ENCODE measurements at places on chromosomes 2 and 18.

- no peak for DNase-seq
Observed at GRCh38 chr18:26466026-26466425, 82.3 kb downstream of the KCTD1 start.

GRCh38 chr2:109046925-109047508, 58.0 kb upstream of the EDAR start:
- DNase-seq = no peak

DNA sequence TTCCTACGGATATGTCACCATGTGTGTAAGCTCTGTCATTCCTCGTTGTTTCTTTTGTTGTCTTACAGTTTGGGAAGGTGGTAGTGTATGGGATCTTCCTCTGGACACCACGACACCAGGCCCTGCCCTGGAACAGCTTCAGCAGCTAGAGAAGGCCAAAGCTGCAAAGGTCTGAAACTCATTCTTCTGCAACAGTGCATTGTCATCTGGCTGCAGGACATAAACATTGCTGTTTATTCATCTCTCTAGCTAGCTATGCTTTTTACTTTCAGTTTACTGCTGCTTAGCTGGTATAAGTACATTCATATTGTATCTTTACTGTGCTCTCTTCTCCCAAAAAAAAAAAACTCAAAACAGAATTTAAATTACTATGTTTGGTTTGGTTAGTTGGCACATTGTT, 39.2 kb upstream of the KCNJ13 start:
- no peak for DNase-seq

GRCh38 chr2:122736279-122736678, 980.8 kb downstream of the TSN start:
- DNase-seq = peak; percentile 72

DNA sequence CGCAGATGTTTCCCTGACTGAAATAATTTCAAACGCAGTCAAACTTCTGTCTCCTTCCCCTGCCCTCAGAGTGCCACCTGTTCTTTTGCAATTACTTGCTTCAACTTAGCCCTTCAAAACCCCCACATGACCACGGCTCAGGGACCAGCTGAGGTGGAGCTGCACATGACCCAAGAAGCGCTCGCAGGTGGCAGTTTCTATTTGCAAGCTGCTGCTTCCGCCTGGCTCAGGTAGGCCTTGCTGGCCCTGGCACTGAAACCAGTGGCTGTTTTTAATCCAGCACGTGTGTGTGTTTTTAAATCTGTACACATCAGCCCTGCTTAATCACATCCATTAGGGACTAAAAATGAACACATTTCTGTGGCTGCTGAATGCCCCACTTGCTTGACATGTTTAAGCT, 95.3 kb downstream of the CCDC93 start:
- DNase-seq = no peak

DNA sequence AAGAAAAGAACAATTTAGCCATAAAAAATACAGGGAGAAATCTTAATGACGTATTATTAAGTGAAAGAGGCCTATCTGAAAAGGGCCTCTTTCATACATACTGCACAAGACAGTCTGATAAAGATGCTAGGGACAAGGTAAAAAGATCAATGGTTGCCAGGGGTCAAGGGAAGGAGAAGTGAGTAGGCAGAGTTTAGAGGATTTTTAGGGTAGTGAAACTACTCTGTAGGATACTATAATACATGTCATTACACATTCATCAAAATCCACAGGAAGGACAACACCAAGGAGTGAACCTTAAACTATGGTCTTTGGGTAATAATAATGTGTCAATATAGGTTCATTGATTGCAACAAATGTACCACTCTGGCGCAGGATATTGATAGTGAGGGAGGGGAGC, 289.3 kb downstream of the FSIP2 start:
- no peak for DNase-seq

- no peak for DNase-seq
Observed at GRCh38 chr18:79801641-79802040, 3.9 kb downstream of the KCNG2 start.

- no peak for DNase-seq
Observed at GRCh38 chr2:149192427-149192826, 138.0 kb upstream of the LYPD6 start.

GRCh38 chr18:452816-453215, 47.7 kb downstream of the COLEC12 start:
- DNase-seq = no peak

- DNase-seq = no peak
Observed at GRCh38 chr2:123495241-123495640, 529.8 kb upstream of the CNTNAP5 start.

- no peak for DNase-seq
Observed at GRCh38 chr2:27148801-27149439, at the start of gene TCF23. TCF23 (plus strand) TSS chr2:27149004; CDS start chr2:27149134, 130 bp downstream.

DNA sequence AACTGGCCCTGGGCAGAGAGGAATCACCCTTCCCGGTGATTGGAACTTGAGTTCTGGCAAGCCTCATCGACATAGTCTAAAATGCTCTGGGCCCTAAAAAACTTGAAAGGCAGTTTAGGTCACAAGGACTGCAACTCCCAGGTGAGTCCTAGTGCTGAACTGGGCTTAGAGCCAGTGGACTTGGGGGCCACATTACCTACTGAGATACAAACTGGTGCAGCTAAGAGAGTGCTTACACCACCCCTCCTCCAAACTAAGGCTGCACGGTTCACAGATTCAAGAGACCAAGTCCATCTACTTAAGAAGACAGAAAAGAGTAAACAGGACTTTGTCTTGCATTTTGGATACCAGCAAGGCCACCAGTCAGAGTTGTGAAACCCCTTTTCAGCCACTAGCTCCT, 25.3 kb downstream of the ZNF519 start:
- DNase-seq = no peak

GRCh38 chr18:22667616-22668422, 250.1 kb upstream of the CTAGE1 start:
- peak; percentile 90 for DNase-seq

DNA sequence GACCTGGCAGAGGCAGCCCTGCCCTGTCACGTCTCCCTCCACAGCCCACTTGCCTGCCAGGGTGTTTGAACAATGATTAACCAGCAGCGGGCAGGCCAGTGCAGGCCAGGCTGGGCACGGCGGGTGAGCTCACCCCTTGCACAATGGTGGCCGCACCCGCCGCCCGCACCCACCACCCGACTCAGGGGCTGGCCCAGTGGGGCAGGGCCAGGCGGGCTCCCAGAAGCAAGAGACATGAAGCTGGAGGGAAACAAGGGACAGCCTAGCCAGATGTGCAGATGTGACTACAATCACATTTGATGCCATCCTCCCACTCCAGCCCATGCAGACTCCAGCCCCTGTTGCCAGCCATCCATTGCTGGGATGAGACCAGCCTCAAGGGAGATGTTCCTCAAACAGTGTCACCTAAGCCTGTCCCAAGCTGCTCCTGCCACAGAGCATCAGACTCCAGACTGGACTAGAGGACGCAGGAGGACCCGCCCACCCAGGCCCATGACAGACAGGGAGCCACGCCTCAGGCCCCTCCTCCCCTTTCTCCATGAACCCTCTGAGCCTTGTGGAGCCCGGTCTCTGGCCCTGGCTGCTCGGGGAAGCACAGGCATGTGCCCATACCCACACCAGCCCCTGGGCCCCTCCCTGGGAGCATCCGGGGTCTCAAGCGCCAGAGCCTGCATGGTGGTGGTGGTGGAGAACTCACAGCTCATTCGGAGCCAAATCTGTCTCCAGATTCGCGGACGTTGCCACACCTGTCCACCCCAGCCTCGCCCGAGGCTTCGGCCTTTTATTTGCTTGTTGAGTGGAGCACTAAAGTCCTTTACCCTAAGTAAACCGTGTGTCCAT, 45.0 kb downstream of the SDC1 start:
- DNase-seq = peak; percentile 90

DNA sequence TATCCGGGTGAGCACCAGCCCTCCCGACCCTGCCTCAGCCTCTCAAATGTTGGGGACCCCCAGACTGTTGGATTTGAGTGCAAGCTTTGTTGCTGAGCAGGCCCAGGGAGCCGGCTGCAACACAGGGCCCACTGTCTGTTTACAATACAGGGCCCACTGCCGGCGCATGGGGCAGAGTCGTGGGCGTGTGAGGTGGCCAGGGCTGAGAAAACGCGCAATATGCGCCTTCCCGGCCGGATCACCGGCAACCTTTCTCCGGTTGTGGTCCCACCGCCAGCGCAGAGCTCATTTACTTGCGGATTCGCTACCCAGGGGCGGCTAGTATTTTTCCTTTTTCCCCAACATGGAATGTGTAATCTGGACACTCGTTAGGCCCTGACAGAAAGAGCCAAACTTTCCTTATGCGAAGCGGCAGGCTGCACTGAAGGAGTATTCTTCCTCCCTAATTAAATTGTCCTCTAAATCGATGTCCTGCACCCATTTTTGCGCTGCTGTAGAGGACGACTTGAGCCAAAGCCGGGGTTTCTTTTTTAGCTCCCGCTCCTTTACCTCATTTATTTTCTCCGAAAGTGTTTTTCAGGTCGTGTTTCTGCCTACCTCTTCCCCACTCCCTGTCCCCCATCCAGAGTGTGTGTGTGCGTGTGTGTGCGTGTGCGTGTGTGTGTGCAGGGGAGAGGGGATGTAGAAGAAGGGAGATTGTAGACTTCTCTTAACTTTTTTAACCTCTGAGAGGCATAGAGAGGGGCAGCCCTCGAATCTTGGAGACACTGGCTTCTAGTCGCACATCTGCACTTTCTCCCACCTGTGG, 2.7 kb downstream of the OTX1 start:
- DNase-seq = no peak

DNA sequence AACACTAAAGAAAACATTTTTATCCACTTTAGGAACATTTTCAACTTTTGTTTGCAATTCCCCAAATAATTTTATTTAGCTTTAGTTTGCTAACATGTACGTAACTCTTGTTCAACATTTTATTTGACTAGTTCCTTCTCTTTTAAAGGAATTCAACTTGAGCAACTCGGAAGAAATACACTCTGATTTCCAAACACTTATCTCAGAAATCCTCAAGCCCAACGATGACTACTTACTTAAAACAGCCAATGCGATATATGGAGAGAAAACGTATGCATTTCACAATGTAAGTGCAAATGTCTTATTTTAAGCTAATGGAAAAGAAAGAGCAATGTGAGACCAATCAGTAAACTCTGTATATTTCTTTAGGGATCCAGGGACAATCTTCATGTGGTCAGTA, 10.1 kb downstream of the SERPINB10 start:
- DNase-seq = no peak

- no peak for DNase-seq
Observed at GRCh38 chr2:216328347-216328746, 43.9 kb downstream of the MARCHF4 start.

- no peak for DNase-seq
Observed at GRCh38 chr2:148531669-148532428, 112.7 kb upstream of the EPC2 start.

- DNase-seq = no peak
Observed at GRCh38 chr2:76310894-76311633, 600.3 kb upstream of the GCFC2 start.

- DNase-seq = no peak
Observed at GRCh38 chr18:10013621-10014543, 100.1 kb downstream of the VAPA start.

GRCh38 chr18:12287131-12287681, 20.8 kb upstream of the TUBB6 start:
- DNase-seq = no peak

DNA sequence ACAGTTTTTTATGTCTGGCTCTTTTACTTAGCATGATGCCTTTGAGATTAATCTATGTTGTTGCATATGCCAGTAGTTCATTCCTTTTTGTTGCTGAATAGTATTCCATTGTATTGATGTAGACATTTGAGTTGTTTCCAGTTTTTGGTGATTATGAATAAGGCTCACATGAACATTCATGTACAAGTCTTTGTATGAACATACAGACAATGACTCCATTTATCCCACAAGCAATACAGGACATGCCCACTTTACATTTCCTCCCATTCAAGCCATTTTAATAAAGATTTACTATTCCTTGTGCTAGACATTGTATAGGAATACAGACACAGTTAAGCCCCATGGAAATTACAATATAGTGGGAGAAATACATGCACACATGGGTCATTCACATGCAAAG, 118.0 kb downstream of the TRIM43 start:
- no peak for DNase-seq

- no peak for DNase-seq
Observed at GRCh38 chr2:179253226-179253625, 11.4 kb downstream of the SESTD1 start.
